DMS79 (cell line): ENCODE measurements at places on chromosomes 5 and 9.

- no peak for DNase-seq
Observed at GRCh38 chr5:80864706-80865435, 95.3 kb upstream of the RASGRF2 start.

GRCh38 chr9:74861773-74862474 is 25.8 kb downstream of the TRPM6 start:
- no peak for DNase-seq

- no peak for DNase-seq
Observed at GRCh38 chr5:73591102-73591695, 25.7 kb downstream of the UTP15 start.

DNA sequence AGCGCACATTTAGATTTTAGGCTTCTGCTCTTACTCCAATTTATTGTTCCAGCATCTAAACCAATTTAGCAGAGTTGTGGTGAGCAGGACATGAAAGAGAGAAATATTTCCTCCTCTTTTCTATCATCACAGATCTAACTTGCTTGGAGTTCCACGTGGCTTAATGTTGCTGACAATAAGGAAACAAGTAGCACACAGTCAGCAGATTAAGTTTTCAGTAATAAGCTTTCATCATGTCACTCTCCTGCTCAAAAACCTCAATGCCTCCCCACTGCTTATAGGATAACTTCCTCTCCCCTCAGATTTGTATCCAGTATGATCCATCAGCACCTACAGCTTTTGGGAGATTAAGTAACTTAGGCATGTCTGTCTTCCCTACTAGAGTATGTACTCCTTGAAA is 10.4 kb upstream of the SSBP2 start:
- no peak for DNase-seq

DNA sequence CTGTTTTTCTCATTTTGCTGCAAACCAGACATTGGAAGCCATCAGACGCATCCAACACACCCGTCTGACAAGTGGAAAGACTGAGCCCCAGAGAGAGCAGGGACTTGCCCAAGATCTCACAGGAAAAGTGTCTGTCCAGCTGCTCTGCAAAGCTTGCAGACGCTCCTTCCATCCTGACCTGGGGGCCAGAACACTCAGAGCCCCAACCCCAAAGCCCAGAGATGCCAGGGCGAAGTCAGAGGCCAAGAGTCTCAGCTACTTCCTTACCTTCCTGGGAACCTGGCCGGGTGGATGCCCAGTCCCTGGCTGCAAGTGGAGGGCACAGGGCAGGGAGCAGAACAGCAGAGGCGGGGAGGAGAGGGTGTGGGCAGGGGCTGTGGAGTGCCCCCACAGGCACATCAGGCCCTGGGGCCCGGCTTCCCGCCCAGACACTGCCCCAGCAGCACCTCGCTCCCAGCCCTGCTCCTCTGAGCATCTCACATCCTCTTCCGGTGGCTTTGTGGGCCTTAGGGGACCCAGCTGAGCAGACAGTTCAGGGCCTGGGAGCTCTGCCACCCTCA is 9.7 kb upstream of the RALGDS start:
- DNase-seq: no peak

DNA sequence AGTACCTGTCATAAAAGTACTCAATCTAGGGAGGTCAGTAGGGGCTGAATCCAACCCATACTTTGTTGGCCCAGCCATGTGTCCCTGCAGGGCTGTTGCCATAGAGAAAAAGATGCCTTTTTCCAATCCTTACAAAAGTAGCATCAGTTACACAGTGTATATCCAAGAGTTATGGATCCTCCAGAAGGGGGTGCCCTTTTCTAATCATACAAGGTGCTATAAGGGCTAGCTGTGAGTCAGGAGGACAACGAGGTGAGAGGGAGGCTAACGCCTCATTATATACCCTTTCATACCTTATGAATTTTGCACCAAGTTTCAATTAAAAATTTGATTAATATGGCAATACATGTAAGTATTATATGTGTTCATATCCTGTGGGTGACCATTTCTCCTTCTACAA is 4.8 kb downstream of the KIAA0825 start:
- DNase-seq: no peak

DNA sequence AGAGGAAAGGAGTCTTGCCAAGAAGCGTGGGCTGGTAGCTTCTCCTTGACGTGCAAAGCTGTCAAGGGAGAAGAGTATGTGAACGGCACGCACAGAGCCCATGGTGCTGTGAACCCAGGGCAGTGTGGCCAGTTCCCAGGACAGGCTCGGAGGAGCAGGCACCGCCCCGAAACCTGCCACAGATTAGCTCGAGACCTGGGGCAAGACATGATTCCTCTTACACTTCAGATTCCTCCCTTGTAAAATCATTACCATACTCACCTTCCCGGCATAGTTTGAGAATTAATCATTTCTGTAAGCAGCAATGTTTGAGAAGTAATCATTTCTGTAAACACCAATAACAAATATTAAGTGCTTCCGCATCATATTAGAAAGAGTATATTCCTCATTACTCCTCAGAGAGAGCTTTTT is 19.9 kb downstream of the GOLM1 start:
- DNase-seq: no peak

GRCh38 chr5:169788168-169788567 is 151.1 kb downstream of the DOCK2 start:
- DNase-seq: no peak

GRCh38 chr5:114176356-114176755 is 185.5 kb upstream of the KCNN2 start:
- DNase-seq: no peak

DNA sequence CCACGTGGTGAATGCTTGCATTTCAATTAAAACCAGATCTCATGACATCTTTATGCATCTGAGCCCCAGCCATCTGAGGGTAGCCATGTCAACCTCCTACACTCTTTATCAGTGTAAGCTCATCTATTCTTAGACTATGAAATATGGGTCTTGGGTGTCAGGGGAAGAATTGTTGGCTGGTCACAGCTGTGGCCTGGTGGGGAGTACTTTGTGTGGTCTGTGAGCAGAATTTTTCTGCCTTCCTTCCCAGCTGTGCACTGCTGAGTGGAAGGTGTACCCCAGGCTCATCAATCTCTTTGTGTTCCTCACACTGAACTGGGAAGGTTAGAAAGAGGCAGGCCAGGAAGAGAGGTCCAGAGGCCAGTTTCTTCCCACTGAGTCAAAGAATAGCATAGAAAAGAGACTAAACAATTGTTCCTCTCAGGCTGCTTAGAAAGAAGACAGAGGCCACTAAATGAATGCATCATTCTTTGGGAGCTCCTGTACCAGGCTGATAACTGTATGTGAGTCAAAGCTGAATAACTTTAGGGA is 202.7 kb upstream of the RGMB start:
- DNase-seq: no peak

GRCh38 chr5:80083101-80083890 is 48.1 kb downstream of the THBS4 start:
- DNase-seq: peak; percentile 49

DNA sequence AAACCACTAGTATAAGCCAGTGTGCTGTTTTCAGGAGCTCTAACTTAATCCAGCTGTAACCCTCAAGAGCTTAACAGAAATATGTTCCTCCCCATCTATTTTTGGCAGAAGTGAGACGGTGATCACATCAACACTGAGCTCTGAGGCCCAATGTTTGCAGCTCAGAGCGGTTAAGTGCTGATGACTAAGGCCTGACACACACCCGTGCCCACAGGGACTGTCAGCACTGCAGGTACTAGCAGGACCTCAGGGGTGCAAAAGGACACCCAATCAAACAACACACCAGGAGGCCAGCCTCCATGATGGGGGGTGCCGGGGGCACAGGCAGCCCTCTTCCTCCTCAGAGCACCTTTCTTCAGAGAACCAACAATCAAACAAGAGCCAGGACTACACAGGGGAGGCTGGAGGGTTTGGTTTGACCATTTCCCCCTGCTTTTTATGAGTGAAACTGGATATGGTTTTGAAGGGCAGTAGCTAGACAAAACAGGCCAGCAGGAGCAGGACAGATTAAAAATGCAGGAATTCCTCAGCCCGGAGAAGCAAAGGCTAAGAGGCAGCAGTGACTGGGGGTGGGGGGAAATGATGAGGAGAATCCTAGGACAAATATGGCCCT is 61.3 kb downstream of the RAPGEF1 start:
- DNase-seq: no peak

GRCh38 chr5:171168171-171168570 is 140.9 kb upstream of the TLX3 start:
- no peak for DNase-seq

DNA sequence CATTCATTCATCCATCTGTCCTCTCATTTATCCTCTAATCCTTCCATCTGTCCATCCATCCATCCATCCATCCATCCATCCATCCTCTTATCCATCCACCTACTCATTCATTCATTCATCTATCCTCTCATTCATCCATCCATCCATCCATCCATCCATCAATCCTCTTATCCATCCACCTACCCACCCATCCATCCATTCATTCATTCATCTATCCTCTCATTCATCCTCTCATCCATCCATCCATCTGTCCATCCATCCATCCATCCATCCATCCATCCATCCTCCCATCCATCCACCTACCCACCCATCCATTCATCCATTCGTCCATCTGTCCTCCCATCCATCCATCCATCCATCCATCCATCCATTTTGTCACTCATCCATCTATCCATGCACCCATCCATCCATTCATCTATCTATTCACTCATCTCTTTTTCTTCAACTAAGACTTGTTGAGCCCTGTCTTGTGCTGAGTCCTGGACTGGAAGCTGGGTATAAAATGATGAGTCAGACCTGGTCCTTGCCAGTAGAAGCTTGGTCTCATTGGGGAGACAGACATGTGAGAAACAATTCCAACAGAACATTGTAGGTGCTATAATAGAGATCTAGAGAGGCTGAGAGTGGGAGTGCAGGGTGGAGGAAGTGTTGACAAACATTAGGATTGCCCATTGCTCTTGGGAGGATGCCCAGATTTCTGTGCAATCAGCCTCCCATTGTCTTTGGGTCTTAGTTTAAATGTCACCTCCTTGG is 55.0 kb upstream of the IER5L start:
- no peak for DNase-seq

GRCh38 chr9:135555203-135555602 is 6.4 kb upstream of the PAEP start:
- no peak for DNase-seq

GRCh38 chr5:158154226-158155005 is 295.5 kb upstream of the CLINT1 start:
- DNase-seq: no peak

- no peak for DNase-seq
Observed at GRCh38 chr5:150789943-150790611, 11.5 kb downstream of the SMIM3 start.
